Left ventricle myocardium superior (tissue), 1 donor: ENCODE measurements at places on chromosomes 3 and 15.

DNA sequence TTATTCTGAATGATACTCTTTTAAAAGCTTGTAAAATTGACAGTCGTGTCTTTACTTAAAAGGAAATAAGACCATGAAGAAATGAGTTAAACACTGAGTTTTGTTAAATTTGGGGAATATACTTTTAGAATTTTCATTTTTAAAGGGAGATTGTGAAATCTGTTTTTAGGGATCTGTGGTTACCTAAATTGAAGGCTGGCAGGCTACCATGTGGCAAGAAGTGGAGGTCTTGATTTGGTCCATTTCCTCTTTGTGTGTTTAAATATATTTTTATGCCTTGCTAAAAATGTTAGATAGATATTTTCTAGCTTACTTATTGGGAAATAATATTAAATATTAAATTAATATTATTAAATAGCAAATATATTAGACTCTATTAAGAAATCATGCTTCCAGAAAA is 36.6 kb upstream of the SLC22A13 start:
- DNase-seq, result no peak

DNA sequence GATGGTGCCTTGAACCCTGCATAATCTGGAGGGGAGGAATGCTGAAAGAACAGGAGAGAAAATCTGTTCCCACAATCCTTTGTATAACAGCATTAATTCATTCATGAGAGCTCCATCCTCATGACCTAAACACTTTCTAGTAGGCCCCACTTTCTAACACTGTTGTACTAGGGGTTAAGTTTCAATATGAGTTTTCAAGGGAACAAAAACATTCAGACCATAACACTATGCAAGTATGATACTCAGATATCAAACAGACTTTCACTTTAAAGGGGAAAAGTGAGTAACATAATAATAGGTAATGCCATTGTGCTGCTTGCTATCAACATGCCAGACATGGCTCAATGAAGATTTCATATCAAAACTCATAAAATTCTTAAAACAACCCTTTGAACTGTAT is 32.4 kb upstream of the PLSCR2 start:
- no peak for DNase-seq

DNA sequence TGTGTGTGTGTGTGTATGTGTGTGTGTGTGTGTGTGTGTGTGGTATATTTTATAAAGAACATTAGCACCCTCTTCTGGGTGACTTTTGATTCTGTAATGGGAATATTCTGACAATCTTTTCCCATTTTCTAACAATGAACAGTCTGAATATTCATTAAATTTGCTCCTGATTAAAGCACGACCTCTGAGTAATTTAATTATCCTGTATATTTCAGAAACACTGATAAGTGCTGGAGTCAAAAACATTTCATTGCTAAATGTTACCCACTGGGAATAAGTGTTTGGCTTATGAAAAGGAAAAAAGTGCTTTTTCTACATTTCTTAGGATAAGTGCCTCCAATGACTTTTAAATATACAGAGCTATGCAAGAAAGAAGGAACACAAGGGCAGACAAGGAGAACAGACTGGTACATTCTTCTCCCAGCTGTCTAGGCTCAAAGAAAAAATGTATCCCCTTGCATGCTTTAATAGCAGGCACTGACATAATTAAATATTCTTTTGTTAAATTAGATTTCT is 32.3 kb upstream of the SYNPR start:
- DNase-seq, result no peak

GRCh38 chr15:50315814-50316630 is 39.0 kb downstream of the GABPB1 start:
- no peak for DNase-seq

DNA sequence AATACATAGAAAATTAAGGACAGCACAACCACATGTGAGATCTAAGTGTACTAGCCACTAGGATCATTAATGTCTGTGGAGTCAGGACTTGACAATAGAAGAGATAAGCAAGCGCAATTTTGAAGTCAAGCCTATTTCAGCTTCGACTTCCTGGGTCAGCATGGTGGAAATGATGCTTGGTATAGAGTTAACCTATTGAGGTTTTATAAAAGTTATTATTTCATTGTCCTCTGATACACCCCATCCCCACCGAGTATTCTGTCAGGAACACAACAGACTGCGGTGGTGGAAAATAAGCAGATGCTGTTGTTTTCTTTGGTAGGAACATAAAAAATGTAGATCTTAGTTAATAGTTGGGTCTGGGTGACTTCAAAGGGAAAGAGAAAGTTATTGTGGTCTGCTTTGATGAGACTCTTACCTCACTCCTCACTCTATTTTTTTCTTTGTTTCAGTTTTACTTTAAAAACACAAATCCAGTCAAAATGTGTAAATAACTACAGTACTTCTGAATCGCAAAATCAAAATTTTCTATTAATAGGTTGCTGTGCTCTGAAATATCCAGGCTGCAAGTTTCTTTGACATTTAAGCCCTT is 82.1 kb downstream of the IL5RA start:
- no peak for DNase-seq
